BE2C (cell line): ENCODE measurements at places on chromosomes 12 and 14.

DNA sequence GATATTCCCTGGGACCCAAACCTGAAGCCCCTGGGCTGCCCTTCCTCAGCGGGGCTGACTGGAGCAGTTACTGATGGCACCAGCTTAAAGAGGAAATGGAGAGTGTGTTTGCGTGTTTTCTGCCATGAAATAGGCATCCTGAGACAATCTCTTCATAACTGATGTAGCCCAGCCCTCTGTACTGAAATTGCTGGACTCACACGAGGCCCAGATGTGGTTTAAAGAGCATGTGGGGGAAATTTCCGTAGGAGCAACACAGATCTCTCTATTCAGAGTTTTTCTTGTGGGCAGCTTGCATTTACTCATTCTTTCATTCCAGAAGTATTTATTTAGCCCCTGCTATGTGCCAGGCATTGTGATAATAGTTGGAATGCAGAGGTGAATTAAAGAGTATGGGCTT, 782.1 kb upstream of the TBX3 start:
- no peak for DNase-seq

- no peak for DNase-seq
Observed at GRCh38 chr14:51674294-51675002, 22.7 kb downstream of the FRMD6 start.

GRCh38 chr14:21525571-21525961, 580 bp downstream of the SALL2 start:
- no peak for DNase-seq

DNA sequence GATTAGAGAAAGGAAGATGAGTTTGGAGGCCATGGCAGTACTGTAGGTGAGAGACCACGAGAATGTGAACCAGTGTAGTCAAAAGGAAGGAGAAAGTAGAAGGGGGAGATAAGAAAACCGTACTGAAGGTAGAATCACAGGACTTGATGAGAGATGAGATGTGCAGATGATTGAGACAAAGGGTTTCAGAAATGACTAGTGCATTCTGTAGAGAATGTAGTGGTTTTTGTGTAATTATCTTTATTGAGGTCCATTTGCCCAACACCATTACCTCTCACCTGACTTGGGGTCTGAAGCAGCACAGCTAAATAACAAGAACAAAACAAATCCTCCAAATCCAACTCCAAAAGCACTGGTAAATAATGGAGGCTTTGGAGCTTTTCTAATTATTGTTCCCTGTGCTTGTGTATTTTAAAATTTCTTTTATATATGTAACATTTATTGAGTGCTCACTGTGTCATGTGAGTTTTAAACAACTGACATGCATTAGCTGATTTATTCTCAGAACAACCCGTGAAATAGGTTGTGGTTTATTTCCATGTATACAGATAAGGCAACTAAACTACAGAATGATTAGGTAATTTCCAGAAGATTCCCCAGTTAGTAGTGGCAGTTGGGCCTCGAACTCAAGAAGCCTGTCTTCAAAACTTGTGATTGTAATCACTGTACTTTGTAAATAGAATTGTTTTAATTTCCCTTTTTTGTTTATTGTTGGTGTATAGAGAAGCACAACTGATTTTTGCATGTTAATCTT, 390.0 kb downstream of the AEBP2 start:
- DNase-seq: no peak

- peak; percentile 42 for DNase-seq
Observed at GRCh38 chr12:38919191-38919590, 13.8 kb upstream of the CPNE8 start.

- peak; percentile 30 for DNase-seq
Observed at GRCh38 chr12:131829356-131829747, 1.2 kb downstream of the MMP17 start.

DNA sequence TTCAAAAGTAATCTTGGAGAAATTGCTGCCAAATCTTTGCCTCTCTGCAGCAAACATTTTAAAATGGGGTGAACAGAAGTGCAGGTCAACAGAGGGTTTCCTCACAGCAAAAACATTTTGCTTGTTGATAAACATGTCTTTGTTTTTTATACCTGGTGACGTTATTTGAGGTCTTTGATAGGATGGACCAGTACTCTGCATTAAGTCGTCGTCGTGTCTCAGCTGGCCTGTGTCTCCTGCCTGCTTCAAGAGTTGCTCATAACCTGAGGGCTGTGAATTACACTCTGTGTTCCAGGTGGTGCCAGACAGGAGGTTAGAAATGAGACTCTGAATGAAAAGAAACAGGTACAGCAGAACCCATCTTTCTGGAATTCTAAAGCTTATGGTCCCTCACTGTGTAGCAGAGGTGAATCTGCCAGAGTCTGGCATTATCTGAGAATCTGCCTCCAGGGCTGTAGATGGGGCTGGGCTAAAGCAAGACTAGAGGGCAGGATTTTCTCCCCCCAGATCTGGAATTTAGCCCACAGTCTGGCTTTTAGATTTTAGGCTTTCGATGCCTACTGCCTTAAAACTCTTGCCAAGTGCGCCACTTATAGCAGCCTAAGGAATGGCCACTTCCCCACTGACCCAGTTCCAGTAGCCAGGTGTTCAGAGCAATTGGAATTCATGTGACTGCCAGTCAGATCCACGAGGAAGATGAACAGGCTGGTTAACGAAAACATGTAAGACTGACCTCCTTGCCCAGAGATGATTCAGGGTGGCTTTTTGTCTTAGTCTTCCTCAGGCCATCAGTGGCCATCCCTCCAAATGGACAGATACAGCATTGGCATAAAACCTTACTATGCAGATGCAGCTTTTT, 161.2 kb downstream of the PRKCH start:
- peak; percentile 58 for DNase-seq

GRCh38 chr12:16076557-16076956, 165.4 kb downstream of the DERA start:
- DNase-seq: no peak

GRCh38 chr14:75328558-75329155, 50.0 kb downstream of the FOS start:
- DNase-seq: no peak

- DNase-seq: no peak
Observed at GRCh38 chr14:62369919-62370560, 607.8 kb downstream of the SNAPC1 start.

GRCh38 chr14:58954901-58955861, 233.3 kb upstream of the DAAM1 start:
- DNase-seq: no peak

DNA sequence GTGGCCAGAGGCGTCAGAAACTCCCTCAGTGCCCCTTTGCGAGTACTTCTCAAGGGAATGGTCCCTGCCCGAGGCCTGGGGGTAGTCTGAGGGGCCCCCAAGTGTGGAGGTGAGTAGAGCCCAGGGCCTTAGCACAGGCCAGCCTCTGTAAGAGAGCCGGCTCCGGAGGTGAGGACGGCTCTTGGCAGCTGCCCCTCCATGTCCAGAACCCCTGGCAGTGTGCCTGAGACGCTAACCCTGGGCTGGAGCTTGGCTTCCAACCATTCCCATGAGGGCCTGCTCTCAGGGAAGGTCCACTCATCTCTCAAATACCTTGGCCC, 61.7 kb downstream of the PRMT8 start:
- no peak for DNase-seq

DNA sequence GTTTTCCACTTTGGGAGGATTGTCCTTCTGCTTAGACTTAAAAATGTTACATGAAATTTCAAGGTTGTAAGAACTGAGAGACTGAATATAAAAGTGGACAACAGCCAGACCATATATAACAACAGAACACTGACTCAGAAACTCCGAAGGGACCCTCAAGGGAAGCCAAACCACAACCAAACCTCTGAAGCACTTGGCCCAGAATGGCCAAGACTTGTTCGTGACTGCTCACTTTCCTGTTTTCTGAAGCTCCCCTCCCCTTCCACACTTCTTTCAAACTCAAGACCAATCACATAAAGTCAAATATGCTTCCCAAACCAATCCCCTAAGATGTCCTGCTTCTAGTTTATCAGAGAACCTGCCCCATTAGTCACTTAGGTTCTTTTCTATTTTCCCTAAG, 13.7 kb downstream of the OR6J1 start:
- DNase-seq: no peak

DNA sequence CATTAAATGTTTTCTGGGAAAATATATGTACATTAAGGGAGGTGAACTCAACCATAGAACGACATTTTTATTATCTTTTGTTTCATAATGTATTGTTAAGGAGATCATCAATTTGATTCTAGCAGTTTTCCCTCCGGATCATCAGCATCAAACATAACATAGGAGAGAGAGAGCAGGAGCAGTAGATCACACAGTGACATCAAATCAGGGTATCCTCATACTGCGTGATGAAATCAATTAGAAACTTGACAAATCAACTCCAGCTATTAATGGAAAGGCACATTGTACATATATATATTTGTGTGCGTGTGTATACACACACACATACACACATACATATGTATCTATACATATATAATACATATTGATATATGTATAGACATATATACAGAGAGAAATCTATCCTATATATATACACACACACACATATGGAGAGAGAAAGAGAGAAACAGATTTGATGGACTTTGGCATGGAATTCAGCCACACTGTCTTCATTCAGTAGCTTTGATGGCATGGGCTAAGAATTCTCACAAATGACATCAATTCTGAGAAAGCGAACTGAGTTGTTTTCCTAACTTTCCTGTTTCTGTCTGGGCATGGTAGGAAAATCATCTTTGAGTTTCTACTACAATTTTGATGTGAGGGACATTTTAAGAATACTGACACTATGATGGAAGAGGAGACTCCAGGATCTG, 1302.8 kb upstream of the SEL1L start:
- DNase-seq: no peak

DNA sequence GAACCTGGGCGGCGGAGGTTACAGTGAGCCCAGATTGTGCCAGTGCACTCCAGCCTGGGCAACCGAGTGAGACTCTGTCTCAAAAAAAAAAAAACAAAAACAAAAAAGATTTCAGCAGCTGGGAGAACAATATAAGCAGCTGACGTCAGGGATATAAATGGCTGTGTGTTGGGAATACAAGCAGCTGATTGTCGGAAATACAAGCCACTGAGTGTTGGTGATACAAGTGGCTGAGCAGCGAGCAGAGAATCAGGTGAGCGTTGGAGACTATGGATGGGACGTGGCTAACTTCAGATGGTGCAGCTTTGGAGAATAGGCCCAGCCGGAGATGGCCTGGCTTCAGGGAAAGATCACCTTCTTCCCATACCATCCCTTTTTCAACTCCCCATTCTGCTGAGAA, 32.0 kb downstream of the PSEN1 start:
- no peak for DNase-seq
